Stimulated activated CD4-positive, alpha-beta T cell treated with anti-CD3 and anti-CD28 coated beads, Interleukin-4, amount 100 ng/mL, for 4 hours (primary cell): ENCODE measurements at places on chromosomes 11 and 22.
A peak's percentile ranks its signal among the peaks of the same experiment; 100 is the strongest.

- no peak for DNase-seq
Measured at GRCh38 chr11:128468111-128468510, 119.2 kb downstream of the ETS1 start.

DNA sequence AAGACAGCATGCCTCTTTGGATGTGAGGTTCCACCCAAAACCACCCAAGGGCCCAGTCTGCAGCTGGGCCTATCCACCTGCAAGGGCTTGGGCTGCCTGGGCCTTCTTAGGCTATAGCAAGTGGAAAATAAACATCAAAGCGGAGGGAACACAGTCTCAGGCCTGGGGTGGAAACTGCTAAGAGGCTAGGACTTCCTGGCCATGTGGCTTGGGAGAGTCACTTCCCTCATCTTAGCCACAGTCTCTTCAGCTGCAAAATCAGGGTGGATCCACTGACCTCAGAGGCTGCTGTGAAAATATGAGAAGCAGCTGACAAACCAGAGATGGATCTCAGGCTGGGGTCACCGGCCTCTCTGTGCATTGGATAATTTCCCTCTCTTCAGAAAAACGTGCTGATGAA is 30.6 kb upstream of the TFIP11 start:
- no peak for DNase-seq

DNA sequence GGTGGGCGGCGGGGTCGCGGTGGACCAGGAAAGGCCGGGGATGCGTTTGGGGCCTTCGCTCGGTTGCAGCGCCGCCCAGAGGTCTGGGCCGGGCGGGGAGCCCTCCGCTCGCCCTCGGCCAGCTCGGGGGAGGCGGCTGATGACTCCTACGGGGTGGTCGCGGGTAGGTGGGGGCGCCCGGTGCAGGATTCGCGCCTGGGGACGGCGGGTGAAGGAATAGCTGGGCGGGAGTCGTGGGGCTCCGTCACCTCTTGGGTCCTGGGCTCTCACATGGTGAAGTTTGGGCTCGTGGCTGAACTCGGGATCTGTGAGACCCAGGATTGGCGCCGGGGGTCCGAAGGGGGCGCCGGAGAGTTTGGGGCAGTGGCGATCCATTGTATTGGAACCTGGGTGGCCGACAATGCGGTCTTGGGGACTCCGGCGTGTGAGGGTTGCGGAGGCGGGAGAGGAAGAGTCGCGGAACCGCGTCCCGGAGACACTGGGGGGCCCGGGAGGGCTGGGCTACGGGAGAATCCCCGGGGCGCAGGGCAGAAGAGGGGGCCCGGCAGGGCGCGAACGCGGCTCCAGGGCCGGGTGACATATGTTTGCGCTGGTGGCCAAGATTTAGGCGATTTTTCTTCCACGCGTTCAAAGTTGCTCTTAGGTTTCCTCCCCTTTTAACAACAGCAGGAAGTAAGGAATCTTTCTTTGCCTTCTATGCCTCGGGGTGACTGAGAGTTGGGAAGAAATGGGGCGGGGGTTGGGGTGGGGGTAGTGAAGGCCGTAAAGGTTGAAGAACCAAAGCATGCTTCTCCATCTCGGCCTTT is 935 bp downstream of the QSER1 start:
- peak; percentile 47 for DNase-seq

DNA sequence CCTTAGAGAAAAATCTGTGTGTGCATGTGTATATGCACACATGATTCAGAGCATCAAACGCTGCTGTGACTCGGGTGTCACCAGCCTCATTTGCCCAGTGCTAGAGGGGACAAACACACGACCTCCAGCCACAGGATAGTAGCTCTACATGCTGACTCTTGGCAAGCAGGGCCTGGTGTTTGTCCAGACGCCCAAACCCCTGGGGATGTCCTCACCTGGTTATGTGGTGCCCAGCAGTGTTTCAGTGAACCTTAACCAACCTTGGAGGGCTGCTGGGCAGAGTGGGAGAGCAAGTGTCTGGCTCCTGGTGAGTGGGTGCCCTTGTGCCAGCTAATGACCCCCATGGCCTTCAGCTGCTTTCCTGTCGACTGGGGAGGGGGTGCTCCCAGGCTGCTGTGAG is 26.7 kb downstream of the IGLL1 start:
- DNase-seq: no peak

- no peak for DNase-seq
Measured at GRCh38 chr22:39898997-39899396, 1.9 kb upstream of the GRAP2 start.

GRCh38 chr11:109040303-109040702 is 375.4 kb downstream of the DDX10 start:
- no peak for DNase-seq

DNA sequence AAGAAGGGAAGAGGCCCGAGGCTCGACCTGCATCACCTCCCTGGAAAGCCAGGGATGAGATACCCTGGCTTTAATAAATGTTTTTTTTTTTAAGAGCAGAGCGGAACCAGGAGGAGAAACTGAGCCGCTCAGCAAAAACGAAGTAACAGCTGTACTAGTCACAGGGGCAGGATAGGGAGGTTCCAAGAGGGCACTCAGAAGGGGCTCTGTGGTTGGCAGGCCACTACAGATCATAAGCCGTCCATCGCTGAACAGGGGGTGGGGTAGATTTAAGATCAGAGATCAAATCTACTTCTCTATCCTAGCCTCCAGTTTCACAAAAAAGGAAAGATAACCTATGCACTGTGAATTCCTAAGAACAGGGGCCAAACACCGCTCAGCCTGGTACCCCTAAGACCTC is 625 bp downstream of the EIF3D start:
- DNase-seq: no peak

GRCh38 chr11:66341502-66342126 is 3.3 kb downstream of the BRMS1 start:
- no peak for DNase-seq

DNA sequence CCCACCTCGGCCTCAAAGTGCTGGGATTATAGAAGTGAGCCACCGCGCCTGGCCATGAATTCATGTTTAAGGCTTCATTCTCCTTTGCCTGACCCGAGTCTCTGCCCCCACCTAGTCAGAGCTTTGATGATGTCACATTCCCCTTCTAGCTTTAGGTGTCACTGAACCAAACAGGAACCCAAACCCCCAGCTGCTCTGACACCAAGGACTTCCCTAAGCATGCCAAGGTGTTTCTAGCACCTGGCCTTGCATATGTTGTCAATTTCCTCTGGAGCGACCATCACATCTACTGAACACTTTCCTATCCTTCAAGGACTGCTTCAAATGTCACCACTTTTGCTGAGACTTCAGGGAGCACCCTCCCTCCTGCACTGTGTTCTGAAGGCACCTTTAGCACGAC is 2.3 kb downstream of the F2 start:
- no peak for DNase-seq

DNA sequence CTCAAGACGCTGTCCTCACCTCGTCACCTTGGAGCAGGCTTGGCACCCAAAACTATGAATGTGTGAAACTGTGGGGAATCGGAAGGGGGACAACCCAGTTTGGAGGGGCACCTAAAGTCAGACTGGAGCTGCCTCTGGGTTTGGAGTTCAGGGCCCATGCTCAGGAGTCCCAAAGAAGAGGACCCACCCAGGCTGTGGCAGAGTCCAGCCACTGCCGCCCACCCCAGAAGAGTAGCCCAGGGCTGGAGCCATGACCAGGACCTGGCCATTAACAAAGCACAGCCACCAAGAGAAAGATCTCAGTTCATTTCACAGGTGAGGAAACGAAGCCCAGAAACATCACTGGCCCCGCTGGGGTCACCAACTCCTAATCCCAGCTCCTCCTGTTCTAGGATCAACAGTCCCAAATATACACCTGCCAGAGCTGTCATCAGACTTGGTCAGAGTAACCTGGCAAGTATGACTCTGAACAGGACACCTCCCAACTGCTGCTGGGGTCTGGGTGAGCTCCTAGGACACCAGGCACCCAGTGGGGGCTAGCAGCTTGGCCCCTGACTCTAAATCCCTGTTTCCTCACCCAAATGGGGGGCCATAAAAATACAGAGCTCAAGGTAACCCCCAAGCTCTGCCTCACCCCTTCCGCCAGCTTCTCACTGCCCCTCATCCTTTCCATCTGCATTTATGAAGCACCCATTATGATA is 2.7 kb downstream of the RAB3IL1 start:
- no peak for DNase-seq

- DNase-seq: no peak
Measured at GRCh38 chr11:3102641-3102921, 45.4 kb upstream of the CARS1 start.

DNA sequence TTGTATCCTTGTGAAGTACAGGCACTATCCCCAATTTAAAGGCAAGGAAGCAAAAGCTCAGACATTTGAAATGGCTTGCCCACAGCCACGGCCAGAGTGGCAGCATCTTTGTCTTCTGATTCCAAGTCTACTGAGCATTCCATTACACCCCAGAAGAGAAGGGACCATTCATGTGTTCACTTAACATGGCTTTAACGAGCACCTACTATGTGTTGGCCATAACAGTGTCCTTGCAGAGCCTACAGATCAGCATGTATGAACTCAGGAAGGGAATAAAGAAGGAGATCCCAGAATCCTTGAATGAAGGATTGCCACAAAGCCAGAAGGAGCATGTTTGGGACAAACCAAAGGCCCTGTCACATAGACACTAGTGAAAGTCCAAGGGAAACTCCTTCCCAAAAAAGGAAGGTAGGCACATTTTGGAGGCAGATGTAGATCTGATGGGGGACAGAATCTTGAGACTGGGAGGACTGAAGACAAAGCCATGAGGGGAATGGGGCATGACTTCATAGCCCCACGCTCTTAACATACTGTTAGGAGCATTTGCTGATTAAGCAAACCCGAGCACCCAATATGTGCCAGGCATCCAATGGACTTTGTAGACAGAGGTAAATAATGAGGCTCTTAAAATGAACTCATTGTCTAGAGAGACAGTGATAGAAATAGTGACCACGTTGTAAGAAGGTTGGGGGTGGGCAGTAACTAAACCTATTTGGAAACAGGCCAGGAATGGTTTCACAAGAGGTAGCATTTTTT is 54.9 kb downstream of the P4HA3 start:
- no peak for DNase-seq

- no peak for DNase-seq
Measured at GRCh38 chr11:16814410-16815046, 76.1 kb downstream of the C11orf58 start.

GRCh38 chr11:75571625-75572024 is 9.6 kb downstream of the SERPINH1 start:
- no peak for DNase-seq

DNA sequence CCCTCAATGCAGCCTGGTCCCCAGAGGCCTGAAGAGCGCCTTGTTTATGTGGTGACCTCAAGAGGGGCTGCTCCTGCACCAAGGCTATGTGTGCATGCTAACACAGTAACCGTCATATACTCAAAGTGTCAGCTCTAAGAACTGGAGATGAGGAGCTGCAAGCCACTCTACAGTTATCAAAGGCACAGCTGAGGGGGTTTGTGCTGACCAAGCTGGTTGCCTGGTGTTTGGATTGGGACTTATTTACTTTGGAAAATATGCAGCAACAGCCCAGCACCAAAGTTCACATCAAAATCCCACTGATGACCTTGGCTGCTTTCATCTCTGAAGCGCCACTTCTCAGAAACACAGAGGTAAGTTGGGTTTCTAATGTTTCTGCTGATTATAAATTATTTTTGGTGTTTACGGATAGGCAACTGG is at the start of gene SERPIND1:
Gene SERPIND1 (plus strand): TSS at position 321 of the 420 bp plus-strand sequence. CDS start 5,200 bp downstream, outside the sequence.
- DNase-seq: no peak

- DNase-seq: no peak
Measured at GRCh38 chr22:35065796-35066218, at the start of gene ISX. Gene ISX (plus strand): TSS chr22:35066158. CDS start chr22:35067088, 930 bp downstream.

DNA sequence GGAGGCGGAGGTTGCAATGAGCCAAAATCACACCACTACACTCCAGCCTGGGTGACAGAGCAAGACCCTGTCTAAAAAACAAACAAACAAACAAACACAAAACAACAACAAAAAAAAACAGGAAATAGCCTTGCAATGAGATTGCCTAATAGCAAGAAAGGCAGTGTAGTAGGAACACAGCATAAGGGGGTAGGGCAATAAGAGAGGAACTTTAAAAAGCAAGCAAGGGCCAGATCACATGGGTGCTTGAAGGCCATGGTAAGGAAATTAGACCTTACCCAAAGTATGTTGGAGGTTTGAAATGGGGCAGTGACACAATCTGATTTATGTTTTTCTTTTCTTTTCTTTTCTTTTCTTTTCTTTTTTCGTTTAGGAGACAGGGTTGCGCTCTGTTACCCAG is 34.7 kb upstream of the NRIP3 start:
- no peak for DNase-seq

- DNase-seq: no peak
Measured at GRCh38 chr11:45085646-45086501, 60.6 kb upstream of the PRDM11 start.

GRCh38 chr11:44613153-44613552 is 47.7 kb downstream of the CD82 start:
- DNase-seq: no peak

DNA sequence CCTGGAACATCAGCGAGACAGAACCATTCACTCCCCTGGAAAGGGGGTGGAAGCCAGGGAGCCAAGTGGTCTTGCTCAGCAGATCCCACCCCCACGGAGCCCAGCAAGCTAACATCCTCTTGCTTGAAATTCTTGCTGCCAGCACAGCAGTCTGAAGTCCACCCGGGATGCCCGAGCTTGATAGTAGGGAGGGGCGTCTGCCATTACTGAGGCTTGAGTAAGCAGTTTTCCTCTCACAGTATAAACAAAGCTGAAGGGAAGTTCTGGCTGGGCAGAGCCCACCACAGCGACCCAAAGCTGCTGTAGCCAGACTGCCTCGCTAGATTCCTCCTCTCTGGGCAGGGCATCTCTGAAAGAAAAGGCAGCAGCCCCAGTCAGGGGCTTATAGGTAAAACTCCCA is 764.8 kb upstream of the LUZP2 start:
- no peak for DNase-seq

DNA sequence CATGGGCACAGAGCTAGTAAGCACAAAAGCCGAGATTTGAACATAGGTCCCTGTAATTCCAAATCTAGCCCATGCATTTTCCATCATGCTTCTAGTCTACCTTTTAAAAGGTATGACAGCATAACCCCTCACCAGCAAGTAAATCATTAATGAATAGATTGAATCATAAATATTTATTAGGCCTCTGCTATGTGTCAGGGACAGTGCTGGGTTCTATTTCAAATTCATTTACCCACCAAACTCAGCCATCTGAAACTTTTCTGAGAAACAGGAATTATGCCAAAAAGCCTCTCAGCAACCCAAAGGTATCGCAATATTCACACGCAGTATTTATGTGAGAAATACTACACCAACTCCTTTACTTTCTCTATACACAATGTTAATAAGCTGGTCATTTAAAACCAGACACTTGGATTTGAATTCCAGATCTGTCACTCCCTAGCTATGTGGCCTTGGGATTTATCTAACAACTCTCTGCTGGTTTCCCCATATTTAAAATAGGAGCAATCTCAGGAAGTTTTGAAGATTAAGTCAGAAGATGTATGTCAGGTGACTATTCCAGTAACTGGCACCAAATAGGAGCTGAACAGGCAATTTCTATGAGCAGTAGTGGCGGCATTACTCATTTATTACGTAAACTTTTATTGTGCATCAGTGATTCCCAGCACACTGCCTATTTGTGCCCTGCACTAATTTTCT is 191.4 kb downstream of the TENM4 start:
- no peak for DNase-seq
